ENCODE measurements at places on chromosomes 5 and 9. TPM values are rescaled to one million over a fixed set of nuclear protein-coding genes. Genes with fewer than 3 reads are reported as not detected.

- no peak for DNase-seq
Observed at GRCh38 chr5:12648558-12648957, 744.3 kb upstream of the CTNND2 start.

Gene SVEP1
- total RNA-seq, result 0.36 TPM

- DNase-seq, result no peak
Observed at GRCh38 chr5:6592601-6593000, 40.2 kb downstream of the NSUN2 start.

Gene RAD50
- 40.8 TPM for total RNA-seq

Gene CXXC5
- 78.3 TPM for total RNA-seq

Gene LECT2
- not detected for total RNA-seq

- no peak for DNase-seq
Observed at GRCh38 chr5:78776637-78777036, 128.1 kb upstream of the LHFPL2 start.

DNA sequence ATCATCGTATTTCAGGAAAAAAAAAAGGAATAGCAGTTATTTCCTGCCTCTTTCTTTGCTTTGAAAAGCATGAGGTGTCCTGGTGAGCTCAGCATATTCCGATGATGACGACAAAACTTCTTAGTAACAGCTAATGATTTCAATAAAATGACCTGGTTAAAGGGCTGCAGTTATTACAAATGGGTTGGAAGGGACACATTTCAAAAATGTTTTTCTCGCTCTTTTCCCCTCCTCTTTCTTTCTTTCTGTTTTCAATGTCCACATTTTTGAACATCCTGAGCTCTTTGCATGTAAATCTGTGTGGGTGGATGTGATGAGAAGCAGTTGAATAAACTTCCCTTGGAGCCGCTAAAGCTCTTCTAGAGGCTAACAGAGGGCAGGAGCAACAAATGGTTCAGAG, 186.8 kb upstream of the SLC27A6 start:
- DNase-seq, result no peak

Gene ZDHHC11
- 16.6 TPM for total RNA-seq

GRCh38 chr9:101536351-101536750, 2.7 kb downstream of the RNF20 start:
- no peak for DNase-seq

DNA sequence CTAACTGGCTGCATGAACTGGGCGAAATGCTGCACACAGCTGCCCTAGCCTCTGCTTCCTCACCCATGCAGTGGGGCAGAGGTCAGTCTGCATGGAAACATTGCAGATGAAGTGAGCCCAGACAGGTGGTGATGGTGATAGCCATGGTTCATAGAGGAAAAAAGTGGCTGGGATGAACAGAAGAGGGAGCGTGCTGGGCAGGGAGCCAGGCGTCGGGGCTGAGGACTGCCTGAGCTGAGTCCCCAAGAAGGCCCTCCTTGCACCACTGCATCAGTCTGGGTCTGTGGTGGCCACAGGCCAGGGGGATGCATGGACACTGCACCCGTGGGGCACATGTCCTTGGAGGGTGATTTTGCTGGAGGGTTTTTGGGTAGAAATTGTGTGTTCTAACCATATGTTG, 80.5 kb downstream of the AMBP start:
- DNase-seq, result no peak

DNA sequence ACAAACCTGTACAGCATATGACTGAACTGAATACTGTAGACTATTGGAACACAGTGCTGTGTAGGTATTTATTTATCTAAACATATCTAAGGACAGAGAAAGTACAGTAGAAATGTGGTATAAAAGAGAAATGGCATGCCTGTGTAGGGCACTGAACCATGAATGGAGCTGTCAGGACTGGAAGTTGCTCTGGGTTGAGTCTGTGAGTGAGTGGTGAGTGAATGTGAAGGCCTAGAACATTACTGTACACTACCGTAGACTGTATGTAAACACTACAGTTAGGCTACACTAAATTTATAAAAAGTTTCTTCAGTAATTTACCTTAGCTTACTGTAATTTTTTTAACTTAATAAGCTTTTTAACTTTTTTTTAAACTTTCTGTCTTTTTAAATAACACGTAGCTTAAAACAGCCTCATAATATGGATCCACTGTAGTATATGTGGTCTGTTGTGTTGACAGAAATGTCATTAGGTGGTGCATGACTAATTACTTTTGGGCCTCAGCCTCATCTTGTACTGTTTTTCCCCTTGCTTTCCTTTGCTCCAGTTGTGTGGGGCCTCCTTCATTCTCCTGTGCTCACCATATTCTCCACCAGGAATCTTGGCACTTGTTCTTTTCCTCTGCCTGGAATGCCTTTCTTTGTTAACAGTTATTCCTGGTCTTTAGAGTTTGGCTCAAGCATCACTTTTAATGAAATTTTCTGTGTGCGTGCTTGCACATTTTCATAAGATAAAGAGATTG, 8.8 kb downstream of the SPIN1 start:
- peak; percentile 33 for DNase-seq

- DNase-seq, result no peak
Observed at GRCh38 chr5:106940986-106941385, 729.8 kb downstream of the EFNA5 start.

GRCh38 chr9:99050924-99051323, 54.0 kb upstream of the TGFBR1 start:
- no peak for DNase-seq

Gene ERAP2
- total RNA-seq, result not detected

- DNase-seq, result no peak
Observed at GRCh38 chr9:34884747-34885189, 73.3 kb upstream of the PHF24 start.

DNA sequence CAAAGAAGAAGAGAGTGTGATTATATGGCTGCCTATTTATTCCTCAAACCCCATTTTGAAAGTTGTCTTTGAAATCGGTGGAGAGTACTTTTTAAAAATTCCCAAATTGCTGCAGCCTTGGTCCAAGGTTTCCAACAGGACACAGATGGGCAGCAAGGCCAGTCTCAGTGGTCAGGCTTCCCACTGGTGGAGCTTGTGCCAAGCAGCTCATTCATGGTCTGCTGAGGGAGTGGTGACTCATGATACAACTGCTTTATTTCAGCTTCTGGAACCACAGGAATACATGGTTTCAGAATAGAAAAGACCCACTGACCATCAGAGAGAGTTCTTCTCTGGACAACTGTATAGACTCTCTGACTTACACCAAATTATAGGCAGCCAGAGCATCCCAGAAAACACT, 673.1 kb upstream of the KLF4 start:
- DNase-seq, result no peak

Gene TMEM171
- total RNA-seq, result 1.0 TPM

Gene CDKN2A
- 0.69 TPM for total RNA-seq
